HCEC 1CT (cell line): ENCODE measurements at places on chromosomes 5 and 9.

DNA sequence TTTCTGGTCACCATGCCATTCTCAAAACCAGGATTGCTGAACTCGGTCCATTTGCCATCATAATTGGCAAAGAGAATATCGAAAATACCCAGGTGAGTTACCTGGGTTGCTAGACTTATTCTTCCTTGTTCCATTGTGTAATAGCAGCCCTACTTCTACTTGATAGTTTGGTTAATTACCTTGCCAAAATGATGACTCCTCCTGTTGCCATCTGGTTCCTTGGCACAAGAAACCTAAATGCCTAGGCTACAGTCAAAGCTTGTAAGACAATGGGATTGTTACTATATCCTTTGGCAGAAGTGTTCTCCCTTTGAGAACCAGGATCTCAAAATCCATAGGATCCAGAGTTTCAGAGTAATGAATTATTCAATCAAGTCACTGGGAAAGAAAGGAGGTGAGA lies 373.2 kb upstream of the ACTBL2 start:
- DNase-seq = no peak

DNA sequence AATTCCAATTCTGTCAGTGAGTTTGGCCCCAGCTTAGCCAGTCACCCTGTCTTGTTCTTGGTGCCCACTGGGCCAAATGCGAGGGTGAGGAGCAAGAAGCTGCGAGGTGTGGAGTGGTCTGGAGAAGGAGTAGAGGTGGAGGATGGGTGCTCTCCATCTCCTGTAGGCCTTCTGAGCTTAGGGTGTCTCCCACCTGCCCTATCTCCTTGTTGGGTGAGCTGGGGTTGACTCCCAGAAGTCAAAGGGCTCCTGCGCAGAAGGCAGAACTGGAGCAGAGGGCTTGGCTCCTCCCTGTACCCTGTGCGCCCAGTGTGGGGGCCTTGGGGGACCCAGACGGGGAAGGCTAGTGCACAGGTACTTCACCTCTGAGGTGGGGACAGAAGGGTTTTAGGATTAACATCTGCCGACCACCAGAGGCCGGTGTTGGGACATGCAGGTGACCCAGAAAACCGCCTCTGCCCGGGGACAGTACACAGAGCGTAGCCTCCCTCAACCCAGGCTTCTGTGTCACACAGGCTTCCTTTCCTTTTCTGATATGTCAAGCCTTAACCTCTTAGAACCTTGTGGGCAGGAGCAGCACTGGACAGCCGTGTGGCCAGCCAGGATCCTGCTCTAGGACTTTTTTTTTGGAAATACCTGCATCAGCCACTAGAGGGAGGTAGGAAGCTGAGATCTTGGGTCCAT lies 16.9 kb downstream of the IL5 start:
- DNase-seq = peak; percentile 45

DNA sequence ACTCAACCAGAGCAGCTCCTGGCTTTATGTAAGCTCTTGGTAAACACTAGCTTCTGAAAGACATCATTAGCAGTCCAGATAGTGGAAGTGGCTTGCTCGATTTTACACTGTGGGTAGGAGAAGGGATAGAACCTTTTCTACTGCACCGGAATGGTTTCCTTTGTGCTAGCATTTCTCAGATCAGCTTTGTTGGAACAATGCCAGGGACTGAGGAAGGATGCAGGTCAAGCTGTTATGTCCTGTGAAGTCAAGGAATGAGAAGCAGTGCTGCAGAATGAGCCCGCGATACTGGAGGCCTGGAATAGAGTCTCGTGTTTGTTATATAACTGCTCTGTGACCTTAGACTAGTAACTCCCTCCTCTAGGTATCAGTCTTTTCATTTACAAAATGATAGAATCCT lies 233.6 kb downstream of the GABRB2 start:
- no peak for DNase-seq

DNA sequence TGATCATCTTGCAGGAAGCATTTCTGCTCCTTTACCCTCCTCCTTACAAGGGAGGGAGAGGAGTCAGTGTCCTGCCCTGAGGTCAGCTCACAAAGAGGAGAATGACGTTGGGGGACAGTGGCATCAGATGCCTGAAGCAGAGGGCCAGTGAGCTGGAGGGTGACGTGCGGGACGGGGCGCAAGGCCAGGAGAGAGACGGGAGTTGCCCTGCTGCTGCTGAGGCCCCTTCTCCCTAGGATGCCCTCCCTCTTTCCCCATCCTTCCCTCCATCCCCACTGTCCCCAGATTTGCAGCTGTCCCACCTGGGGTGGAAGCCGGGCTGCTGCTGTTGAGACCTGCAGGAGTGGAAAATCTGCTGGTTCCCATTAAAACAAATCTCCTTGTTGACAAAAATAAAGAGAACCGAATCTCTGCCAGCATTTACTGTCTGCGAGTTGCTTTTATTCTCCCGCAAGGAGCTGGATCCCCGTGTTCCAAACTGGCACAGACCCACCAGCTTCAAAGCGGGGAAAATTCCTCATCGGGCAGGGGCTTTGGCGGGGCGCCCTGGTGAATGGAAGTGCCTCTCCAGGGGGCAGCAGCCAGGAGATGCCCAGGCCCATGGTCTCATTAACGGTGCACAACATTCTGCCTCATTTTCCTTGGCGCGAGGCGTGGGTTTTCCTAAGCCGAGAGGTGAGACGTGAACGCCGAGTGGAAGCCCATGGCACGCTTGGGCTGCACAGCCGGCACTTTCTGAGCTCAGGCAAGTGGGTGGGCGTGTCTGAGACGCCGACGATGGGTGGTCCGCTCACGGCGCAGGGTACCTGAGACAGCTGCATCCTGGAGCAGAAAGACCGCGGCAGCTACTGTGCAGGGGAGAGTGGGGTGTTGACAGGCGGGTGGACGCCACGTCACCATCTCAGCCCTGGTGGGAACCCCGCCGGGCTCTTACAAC lies 13.9 kb upstream of the COL5A1 start:
- DNase-seq = no peak

DNA sequence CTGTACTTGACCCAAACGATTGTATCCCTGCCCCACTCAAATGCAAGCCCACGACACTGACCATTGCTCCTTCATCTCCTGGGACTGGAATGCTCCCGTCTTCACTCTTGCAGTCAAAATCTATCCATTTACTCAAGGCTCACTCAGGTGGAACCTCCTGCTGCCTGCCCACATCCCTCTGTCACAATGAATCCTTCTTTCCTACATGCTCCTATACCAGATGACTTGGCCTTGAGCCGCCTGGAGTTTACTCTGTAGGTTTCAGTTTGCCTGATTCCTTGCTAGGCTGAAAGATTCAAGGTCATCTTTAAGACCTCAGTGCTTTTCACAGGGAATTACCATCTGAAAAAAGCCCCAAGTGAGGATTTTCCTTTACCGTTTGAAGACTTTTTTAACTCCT lies 264.1 kb downstream of the GLIS3 start:
- DNase-seq = no peak

GRCh38 chr5:89128092-89128491 lies 245.1 kb upstream of the MEF2C start:
- DNase-seq = peak; percentile 63

DNA sequence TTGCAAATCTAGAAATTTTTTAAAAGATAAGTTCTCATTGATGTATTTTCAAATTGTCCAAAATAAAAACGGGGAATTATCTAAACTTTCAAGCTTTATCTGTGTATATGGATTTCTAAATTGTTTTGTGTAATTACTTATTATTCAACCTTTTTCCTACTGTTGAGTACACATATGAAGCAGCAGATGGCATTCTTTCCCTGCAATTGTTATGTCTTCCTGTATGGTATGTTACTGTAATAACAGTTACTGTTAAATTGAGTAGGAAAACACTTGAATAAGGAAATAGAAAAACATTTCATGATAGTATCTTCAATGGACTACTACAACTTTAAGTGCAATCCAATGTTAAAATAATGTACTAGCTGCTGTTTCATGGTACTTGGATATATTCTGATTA lies 124.8 kb downstream of the RANBP17 start:
- DNase-seq = no peak

GRCh38 chr5:1104327-1105006 lies 7.4 kb downstream of the SLC12A7 start:
- DNase-seq = no peak

- DNase-seq = no peak
Measured at GRCh38 chr9:93674580-93675335, 98.4 kb downstream of the PHF2 start.

DNA sequence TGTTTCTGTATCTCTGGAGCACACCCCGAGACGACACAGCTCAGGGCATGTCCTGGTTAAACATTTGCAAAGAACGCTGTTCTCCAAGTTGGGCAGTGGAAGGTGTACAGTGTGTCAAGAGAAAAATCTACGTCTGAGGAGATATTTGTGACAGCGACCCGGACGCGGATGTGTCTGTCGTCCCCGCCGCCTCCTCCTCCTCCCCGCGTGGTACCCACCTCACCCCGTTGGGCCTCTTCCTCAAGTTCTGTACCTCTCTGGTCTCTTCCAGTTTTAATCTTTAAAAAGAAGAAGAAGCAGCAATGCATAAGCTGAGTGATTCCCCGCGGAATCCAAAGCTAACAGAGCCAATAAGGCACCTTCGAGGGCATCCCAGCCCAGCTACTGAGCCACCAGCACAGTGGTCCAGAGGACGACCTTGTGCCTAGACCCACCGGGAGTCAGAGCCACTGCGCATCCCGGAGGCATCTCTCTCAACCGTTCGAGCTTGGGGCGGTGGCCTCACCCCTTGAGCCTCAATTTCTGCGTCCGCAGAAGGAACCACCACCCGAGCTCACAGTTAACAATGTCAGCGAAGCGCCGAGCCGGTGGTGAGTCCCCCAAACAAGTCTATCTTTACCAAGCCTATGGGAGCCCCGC lies 467 bp downstream of the C9orf78 start:
- DNase-seq = no peak

DNA sequence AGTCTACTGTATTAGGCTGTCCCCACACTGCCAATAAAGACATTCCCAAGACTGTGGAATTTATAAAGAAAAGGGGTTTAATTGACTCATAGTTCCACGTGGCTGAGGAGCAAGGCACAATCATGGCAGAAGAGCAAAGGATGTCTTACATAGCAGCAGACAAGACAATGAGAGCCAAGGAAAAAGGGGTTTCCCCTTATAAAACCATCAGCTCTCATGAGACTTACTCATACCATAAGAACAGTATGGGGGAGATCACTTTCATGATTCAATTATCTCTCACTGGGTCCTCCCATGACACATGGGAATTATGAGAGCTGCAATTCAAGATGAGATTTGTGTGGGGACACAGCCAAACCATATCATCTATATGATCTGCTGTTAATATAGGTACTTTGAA lies 14.8 kb upstream of the FSTL4 start:
- DNase-seq = no peak

DNA sequence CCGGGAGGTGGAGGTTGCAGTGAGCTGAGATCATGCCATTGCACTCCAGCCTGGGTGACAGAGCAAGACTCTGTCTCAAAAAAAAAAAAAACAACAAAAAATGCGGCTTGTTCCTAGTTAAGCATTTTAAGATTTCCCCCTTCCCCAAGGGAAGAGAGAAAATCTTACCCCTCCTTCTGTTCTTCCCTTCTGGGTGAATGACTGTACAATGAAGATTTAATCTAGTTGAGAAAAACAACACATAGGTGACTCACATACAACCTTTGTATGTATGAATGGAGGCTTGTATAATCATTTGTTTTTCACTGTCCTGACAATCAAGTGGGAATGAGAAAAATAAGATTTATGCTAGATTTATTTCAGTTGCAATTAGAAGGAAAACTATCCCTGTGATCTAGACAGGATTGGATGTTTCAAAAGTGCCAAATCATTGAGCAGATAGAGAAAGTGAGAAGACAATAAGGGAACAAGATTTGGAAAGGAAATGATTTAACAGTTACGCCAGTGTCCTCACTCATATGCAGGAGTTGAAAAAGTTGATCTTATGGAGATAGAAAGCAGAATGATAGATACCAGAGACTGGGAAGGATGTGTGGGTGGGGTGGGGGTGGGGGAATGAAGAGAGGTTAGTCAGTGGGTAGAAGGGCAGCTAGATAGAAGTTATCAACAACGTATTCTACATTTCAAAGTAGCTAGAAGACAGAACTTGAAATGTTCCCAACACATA lies 16.7 kb downstream of the GDA start:
- no peak for DNase-seq

DNA sequence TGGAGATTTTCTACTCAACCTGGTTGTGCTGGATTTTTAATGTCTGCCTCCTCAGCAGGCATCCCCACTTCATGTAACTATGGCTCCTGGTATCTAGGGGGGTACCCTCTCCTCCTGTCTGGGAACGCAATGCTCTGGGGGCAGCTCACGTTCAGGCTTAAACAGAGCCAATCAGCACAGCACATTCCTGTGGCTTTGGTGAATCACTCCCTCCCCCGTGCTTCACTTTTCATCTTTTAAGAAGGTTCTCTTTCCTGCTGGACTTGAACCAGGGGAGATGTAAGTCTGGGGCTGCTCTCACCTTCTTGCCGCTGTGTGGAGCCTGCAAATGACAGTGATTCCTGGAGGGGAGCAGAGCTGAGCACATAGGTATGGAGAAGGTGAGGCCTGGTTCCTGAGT lies 101.2 kb downstream of the MSX2 start:
- no peak for DNase-seq

GRCh38 chr5:1445689-1446601 lies 705 bp upstream of the SLC6A3 start:
- no peak for DNase-seq

- DNase-seq = no peak
Measured at GRCh38 chr5:75891020-75891419, 173.8 kb upstream of the POC5 start.

- no peak for DNase-seq
Measured at GRCh38 chr5:137312011-137312410, 187.1 kb downstream of the SPOCK1 start.

DNA sequence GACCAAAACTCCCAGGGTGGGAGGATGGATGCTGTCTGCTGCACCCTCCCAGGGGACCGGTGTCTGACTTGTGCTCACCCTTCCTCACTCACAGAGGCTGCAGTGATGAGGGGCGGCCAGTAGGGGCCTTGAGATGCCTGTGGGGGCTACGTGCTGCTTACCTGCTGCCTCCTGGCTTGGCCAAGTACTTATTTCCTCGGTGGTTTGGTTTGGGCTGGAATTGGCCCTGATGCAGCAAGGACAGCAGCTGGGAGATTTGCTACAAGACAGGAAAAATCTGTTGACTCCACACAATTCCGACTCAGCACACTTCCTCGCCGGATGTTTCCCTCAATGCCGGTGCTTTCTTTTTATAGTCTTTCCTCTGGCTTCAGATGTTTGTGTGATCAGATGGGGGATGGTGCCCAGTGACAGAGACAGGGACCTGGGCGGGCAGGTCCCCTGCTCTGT lies 6.6 kb downstream of the PCDH12 start:
- no peak for DNase-seq

DNA sequence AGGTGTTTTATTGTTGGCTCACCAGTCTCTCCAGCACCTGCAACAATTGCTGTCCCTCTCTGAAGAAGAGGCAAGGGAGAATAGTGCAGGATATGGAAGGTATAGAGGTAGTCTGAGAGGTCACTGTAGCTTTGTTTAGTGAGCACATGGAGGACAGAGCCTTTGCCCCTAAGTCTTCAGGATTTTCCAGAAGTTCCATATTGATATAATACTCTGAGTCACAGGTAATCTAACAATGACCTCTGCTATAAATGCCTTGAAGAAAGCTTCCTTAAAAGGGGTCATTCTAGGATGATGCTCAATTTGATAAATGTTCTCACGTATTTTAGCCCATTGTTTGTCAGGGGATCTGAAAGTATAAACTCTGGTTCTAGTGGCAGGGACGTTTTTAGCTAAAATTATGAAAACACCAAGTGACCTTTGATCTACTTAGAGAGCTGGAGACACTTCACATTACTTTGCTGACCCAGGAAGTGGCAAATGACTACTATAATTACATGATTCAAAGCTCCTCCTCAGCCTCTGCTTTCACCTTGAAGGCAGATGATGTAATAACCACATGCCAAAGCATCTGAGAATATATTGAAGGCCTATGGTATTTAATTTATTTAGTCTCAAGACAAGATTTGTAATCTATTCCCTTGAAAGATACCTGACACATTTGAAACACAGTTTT lies 366.9 kb upstream of the NUDT12 start:
- DNase-seq = peak; percentile 53
